Naive thymus-derived CD4-positive, alpha-beta T cell (primary cell): ENCODE measurements at places on chromosomes 6 and 20.

DNA sequence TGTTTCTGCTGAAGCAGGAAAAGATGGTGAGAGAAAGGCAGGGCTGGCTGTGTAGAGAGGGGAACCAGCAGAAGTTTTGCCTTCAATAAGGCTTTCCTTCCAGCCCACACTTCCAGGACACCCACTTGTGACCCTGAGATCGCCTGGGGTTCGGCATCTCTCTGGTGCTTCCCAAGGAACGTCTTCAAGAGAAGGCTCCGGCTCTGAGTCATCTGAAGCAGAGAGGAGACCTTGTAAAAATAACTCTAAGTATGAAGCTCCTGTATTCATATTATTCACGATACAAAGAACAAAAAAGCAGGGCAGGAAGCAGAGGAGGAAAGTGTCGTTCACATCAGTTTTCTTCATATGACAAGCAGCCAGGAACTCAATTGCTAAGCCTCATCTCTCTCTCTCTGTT lies 95.4 kb upstream of the MRPS10 start:
- peak overlapping the region; percentile 41 for H3K27ac ChIP-seq
- no peaks in the 10 kb centered on the region for H3K36me3 ChIP-seq
- H3K27me3 ChIP-seq: no peaks in the 10 kb centered on the region
- DNase-seq: no peak
- no peak overlapping the region for H3K4me3 ChIP-seq

DNA sequence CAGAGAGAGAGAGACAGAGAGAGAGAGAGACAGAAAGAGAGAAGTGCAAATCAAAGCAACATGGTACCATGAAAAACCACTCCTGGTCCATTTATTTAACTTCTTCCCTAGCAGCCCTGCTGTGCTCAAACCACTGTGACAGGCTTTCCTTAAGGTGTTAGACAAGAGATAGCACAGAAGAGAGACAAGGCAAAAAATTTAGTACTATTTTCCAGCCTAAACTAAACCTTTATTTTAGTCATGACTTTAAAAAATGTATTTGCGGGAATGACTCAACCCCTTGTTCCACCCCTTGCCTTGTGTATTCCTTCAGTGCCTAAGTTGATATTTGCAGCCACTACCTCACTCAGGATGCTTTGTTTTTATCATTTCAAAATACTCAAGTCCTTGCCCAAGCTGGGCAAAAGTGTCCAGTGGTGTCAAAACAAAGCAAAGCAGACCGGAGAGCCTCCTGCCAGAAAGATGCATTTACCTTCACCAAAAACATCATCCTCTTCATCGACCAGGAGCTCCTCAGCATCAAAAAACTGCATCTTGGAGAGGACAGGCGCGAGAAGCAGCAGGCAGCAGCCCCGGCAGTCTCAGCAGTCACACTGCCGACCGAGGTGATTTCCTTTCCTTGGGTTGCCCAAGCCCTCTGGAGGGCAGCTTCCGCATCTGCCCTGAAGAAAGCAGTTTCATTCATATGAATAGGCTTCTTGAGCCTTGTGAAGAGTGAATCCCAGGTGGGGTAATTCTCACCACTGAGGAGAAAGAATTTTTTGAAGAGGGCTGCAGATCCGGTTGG lies at the start of gene RIPOR2:
TSS of gene RIPOR2 (minus strand) at position 595 of the 787 bp plus-strand sequence. CDS start at position 533, 62 bp downstream.
- H3K4me1 ChIP-seq: peaks cover 47% of the 10 kb centered on the region
- peak within 1 kb of the TSS; percentile 89 for H3K4me3 ChIP-seq
- H3K27me3 ChIP-seq: no peaks in the 10 kb centered on the region
- peaks cover 14% of the 10 kb centered on the region for H3K36me3 ChIP-seq
- peak; percentile 78 for DNase-seq
- peak within 1 kb of the TSS; percentile 85 for H3K27ac ChIP-seq

DNA sequence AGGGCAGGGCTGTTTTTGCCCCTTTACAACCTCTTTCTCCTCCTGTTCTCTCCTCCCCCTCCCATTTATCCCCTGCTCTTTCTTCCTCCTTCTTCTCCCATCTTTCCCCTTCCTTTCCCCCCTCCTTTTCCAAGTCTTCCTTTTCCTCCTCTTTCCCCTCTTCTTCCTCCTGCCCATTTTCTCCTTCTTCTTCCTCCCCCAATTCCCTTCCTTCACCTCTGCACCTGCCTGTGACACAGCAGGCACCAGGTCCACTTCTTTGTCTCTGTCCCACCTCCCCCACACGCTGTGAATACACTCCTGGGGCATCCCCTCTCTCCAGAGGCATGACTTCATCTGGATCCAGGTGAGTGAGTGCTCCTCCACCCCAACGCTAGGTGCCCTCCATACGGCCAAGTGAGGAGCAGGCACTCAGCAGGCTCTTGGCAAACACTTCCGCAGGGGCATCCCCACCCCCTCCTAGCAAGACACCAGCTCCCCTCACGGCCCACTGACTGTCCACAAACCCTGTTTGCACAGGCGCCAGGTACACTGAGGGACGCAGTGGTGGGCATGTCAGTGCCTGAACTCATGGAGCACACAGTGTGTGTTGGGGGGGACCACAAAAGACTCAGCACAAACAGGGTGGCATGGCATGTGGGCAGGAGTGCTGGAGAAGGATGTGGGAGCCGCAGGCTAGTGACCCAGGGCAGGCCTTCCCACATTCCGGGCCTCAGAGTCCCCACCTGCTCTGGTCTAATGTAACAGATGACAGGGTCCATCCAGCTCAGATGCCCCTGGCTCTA lies 10.7 kb upstream of the TLDC2 start:
- H3K4me3 ChIP-seq: no peak overlapping the region
- H3K36me3 ChIP-seq: no peaks in the 10 kb centered on the region
- H3K4me1 ChIP-seq: no peaks in the 10 kb centered on the region
- H3K27ac ChIP-seq: no peak overlapping the region
- no peak for DNase-seq

- no peak for DNase-seq
- H3K27me3 ChIP-seq: no peaks in the 10 kb centered on the region
- no peak overlapping the region for H3K27ac ChIP-seq
- no peak overlapping the region for H3K4me3 ChIP-seq
- H3K36me3 ChIP-seq: no peaks in the 10 kb centered on the region
- H3K4me1 ChIP-seq: no peaks in the 10 kb centered on the region
Measured at GRCh38 chr6:16058201-16058928, 70.5 kb upstream of the MYLIP start.
